ENCODE measurements at places on chromosomes 13 and 19.

DNA sequence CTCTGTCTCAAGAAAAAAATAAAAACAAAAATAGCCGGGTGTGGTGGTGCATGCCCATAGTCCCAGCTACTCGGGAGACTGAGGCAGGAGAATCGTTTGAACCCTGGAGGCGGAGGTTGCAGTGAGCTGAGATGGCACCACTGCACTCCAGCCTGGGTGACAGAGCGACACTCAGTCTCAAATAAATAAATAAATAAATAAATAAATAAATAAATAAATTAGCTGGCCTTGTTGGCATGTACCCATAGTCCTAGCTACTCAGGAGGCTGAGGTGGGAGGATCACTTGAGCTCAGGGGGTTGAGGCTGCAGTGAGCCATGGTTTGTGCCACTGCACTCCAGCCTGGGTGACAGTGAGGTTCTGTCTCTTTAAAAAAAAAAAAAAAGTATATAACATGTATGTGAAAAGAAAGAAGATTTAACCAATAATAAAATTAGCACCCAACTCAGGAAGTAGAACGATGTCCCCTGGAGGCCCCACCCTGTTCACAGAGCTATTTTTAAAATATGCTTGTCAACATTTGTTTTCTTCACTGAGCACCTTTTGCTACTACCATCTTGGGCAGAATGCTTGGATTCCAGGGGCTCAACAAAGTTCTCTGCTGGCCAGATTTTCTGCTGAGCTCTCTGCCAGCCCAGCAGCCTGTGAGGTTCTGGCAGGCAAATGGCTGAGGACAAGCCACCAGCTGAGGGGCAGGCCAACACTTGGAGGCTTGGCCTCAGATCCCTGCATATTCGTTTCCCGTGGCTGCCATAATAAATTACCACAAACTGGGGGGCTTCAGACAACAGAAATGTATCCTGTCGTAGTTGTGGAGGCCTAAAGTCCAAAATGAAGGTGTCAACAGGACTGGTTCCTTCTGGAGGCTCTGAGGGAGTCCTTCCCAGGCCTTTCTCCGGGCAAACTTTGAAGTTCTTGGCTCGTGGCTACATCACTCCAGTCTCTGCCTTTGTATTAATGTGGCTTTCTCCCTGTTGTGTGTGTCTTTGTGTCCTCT is 5.2 kb downstream of the SLC25A42 start:
- DNase-seq, result no peak

DNA sequence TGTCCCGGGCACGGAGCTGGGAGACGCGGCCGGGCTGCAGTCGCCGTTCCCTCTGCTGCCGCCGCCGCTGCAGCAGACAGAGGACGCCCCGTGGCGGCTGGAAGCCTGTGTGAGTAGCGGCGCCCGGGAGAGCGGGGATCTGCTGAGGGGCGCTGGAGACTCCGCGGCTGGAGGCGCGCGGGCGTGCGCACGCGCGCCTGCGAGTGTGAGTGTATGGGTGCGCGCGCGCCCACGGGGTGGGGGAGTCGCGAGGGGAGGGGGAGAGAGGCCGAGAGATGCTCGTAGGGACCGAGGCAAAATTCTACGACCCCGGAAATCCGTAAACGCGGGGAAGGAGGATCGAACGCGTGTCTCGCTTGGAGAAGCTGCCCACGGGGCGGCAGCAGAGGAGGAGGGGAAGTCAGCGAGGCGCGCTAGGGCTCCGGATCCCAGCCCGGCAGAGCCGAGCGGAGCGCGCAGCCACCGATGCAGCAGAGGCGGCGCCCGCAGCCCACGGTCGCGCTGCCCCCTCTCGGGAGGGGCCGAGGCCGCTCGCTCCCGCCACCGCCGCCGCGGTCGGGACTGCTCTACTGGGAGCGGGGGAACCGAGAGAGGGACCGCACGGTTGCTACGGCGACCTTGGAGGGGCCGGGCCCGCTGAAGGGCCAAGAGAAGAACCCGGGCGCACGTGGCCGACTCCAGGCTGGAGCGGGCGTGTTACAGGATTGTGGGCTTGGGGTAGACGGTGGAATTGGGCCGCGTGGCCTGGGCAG is at the start of gene ENOX1:
ENOX1 (minus strand) TSS at position 207 of the 752 bp plus-strand sequence.
- DNase-seq, result no peak

DNA sequence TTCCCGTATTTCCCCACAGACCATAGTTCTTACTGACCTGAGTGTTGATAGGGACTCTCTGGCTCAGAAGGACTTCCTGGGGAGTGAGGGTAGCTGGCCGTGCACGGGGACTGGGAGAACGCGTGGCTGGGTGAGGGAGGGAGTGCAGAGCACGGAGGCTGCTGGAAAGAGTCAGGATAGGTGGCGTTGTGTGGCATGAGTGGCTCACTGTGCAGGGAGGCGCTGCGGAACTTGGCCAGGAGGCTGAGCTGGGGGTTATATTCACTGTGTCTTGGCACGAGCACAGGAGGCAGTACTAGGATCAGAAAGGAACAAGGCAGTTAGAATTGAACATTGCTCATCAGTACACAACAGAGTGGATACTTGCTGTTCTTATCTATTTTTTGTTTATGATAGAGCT is 47.4 kb downstream of the SMAD9 start:
- DNase-seq, result no peak

DNA sequence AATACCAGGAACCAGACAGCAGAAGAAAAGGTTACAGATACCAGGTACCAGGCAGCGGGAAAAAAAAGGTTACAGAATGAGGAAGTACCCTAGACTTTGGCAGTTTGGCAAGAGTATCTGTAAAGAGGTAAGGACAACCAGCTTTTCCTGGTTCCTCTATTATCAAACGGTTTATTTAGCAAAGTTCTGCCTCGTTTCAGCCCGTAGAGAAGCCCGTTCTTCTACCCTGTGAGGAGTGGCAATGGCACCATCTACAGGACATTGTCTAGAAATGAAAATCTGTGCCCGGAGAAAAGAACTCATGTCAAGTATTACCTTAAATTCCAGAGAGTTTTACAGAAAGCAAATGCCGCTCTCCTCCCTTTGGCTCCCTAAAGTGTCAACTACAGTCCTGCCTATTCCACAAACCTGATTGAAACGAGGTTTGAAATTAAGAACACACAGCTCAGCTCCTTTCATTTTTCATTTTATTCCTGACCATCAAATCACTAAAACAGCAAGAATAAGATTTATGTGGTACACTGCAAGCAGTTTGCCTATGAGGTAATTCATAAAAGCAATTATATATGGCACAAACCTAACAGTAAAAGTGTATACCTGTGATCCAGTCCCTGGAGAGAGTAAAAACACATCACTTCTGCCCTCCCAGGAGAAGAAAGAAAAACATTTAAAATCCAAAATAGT is 226.3 kb downstream of the SLC7A1 start:
- no peak for DNase-seq

GRCh38 chr19:29527500-29528328 is 1.9 kb downstream of the VSTM2B start:
- DNase-seq, result no peak

GRCh38 chr13:23899555-23899954 is 2.3 kb upstream of the C1QTNF9B start:
- no peak for DNase-seq

- no peak for DNase-seq
These were observed 1416.9 kb downstream of the UQCRFS1 start for GRCh38 chr19:27796073-27796472.

DNA sequence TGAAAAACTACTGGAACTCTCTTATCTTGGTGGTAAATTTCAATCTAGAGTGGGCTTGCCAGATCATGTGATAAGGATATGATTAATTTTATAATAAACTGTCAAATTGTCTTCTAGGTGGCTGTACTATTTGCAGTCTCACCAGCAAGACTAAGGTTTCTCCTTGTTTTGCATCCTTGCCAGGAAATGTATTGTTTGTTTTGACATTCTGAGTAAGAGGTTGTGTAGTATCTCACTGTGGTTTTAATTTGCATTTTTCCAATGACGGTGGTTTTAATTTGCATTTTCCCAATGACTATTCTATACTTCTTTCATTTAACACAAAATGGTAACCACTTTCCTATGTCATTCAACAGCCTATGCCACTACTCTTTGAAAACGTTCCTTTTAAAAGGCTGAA is 2.0 kb downstream of the CAB39L start:
- no peak for DNase-seq

DNA sequence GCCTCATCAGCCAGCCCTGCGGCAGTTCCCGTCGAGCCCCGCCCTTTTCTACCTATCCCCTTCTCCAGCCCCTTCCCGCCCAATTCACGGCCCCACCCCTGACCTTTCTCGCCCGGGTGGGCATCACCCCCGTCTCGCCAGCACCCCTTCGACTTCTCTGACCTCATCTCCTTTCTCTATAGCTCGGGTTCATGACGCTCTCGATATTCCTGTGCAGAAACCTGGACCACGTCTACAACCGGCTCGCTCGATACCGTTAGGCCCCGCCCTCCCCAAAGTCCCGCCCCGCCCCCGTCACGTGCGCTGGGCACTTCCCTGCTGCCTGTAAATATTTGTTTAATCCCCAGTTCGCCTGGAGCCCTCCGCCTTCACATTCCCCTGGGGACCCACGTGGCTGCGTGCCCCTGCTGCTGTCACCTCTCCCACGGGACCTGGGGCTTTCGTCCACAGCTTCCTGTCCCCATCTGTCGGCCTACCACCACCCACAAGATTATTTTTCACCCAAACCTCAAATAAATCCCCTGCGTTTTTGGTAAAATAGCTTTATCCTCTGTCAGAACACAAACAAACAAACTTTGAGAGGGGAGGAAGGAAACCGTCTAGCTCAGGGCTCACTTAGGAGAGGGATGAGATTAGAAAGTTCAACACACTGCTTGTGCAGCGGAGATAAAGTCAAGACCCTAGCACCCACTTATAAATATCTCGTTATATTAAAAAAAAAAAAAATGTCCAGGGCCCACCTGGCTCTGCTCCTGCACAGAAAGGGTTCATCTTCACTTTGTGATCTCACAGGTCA is 5.1 kb downstream of the CD37 start:
- DNase-seq, result no peak

DNA sequence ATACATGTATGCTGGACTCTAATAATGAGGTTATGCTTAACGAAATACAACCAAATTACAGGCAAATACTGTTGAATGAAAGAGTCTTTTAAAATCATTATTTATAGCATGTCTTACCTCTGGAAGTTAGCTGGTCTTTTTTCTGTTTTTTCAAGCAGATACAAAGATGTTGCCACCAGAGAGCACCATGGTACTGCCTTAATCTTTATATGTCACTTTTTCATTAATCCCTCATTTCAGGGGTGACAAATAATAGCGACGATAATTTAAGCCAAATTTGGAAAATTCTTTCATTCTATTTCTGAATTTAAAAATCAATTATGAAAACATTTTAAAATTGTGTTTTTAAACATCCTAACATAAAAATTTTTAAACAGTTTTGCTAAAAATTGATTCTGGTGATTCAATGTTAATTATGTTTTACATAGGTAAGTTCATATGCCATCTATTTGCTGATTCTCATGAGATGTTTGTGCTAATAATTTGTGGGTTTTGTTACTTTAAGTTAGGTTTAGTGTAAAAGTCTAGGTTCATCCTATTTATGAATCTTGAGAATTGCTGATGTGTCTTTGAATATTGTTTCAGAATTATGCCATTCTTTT is 379.3 kb upstream of the SGCG start:
- no peak for DNase-seq

- no peak for DNase-seq
These were observed 52.7 kb upstream of the FAM216B start for GRCh38 chr13:42728507-42729180.

- DNase-seq, result no peak
These were observed 339.5 kb downstream of the DCT start for GRCh38 chr13:94140027-94140426.

DNA sequence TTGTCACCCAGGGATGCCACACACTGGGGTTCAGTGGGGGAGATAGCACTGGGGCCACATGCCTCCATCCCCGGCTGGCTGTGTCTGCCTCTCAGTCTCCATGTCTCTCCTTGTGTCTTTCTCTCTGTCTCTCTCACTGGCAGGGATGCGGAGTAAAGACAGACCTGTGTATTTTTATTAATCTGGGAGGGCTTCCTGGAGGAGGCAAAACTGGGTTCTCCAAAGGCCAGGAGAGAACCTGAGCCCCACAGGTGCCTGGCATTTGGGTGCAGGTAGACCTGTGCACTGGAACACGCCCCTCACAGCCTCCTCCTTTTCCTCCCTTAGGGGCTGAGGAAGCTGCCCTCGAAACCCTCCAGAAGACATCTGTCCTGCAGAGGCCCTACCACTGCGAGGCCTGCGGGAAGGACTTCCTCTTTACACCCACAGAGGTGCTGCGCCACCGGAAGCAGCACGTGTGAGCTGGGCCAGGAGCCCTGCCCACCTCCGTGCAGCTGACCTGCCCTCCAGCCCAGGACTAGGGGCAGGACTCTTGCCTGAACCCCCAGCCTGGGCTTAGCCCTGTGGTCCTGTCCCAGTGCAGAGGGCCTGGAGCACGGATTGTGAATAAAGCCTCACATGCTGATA is 32.7 kb downstream of the DHX34 start:
- no peak for DNase-seq

DNA sequence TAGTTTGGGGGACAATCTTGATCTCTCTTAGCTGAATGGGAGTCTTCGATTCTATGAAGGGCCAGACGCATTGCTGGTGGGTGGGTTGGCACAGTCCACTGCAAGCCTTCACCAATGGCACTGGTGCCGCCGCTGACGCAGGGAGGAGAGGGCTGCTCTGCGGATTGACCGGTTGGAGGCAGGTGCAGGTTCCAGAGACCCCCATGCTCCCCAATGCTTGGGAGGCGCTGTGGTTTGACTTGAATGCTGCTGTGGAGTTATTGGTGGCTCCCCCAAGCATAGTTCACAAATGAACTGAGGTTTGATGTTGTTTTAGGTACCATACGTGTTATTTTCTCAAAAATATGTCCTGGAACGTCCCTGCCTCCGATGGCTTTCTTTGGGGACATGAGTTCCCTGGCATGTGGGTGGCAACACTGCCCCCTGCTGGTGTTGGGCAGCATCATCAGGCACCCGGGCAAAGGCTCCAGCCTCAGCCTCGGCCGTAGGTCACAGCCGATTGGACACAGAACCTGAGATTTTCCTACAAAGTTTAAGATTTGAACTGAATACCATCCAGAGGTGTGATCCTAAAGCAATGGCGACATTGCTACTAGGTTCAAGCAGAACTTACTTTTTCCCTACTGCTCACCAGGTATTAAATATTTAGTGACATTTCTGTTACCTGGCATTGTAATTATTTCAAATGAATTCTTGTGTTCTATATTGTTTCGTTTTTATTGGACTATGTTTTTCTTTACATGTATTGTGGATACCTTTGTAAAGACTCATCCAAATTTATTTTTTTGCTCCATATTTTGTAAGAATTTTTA is 95.5 kb downstream of the ANKRD10 start:
- DNase-seq, result peak; percentile 7

DNA sequence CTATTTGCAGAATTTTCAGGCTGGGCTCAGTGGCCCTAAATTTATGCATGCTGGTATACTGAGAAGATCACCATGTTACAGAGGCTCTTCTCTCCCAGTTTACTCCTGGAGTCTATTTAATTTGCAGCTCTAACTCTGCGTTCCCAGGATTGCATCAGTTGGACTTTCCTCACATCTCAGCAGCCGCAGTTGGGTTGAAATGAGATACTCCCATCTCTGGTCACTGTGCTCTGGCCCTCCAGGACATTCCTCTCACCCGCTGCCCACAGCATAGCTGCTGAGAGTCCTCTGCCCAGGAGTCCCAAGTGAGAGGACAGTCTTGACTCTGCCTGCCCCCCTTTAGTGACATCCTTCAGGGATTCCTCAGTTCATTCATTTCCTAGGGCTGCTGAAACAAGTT is 150.9 kb downstream of the LACC1 start:
- DNase-seq, result no peak

Data from keratinocyte (primary cell).